Stimulated activated CD8-positive, alpha-beta memory T cell treated with anti-CD3 and anti-CD28 coated beads, Interleukin-4, amount 100 ng/mL, for 4 hours (primary cell): ENCODE measurements at places on chromosomes 1 and 21.

- no peak for DNase-seq
Measured at GRCh38 chr1:228112167-228112566, 3.1 kb upstream of the MRPL55 start.

GRCh38 chr21:41929248-41929647 is 24.6 kb downstream of the C2CD2 start:
- no peak for DNase-seq

DNA sequence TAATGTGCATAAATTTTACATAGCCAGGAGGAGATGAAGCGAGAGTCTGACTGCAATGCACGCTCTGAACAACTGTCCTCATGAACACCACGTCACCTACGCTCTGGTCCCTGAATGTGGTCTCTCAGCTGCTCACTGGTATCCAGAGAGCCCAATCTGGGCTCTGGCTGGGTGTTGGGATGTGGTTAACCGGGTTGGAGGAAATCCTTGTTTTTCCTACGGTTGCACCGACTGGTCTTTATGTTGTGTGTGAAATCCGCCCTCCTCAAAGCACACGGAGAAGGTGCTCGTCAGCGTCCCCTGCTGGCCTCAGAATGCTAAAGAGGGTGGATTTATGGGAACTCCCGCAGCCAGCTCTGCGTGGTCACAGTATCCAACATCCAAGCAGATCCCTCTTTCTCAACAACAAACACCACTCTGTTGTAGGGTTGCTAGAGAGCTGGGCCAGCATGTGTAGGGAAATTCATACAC is 51.8 kb upstream of the FAM89A start:
- no peak for DNase-seq

GRCh38 chr1:116514708-116515525 is 55.9 kb downstream of the CD58 start:
- DNase-seq = no peak

DNA sequence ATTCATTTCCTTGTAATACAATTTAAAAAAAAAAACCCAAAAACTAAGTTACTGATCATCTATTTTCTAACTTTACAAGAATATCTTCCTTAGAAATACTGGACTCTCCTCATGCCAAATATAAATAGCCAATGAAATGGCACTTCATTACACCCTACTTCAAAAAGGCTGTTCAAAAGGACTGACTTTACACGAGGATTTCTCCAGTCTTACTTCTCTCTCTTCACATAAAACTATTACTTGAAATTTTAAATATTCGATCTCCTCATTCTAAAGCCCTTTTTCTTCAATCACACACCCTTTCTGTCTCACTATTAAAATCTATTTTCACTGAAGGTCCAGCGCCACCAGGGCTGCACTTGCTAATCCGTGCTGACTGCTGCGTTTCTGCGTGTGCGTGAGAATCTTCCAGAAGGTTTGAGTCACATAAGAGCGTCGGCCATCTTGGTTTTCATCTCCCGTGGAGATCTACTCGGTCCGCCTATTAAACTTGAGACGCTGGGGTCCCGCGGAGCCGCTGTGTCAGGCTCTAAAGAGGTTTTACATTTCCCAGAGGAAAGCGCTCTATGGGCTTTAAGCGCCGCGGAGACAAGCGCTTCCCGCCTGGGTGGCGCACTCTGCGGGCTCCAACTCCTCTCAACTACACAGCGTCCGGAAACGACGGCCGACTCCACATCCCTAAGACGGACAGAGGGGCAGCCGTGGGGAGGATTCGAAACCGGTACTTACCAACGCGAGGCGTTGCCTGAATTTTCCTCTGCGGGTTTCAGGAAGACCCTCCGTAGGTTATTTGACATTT is 631 bp downstream of the LRIF1 start:
- peak; percentile 26 for DNase-seq

DNA sequence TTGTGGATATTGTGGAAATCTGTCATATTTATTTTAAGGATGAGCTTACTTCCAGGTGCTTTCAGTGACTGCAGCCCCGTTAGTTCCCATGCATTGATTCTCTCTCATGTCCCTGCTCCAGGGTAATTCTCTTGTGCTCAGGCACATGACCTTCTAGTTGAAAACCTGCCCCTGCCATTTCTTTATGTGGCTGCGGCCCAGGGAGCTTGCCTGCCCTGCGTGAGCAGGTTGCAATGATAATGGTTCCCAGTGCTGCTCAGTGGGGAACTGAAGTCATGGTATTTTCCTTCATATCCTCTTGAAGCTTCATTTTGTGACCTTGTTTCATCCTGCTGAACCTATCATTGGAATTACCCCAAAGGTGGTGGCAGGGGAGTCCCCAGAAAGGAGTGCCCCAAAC is 229.8 kb downstream of the DISC1 start:
- DNase-seq = no peak

DNA sequence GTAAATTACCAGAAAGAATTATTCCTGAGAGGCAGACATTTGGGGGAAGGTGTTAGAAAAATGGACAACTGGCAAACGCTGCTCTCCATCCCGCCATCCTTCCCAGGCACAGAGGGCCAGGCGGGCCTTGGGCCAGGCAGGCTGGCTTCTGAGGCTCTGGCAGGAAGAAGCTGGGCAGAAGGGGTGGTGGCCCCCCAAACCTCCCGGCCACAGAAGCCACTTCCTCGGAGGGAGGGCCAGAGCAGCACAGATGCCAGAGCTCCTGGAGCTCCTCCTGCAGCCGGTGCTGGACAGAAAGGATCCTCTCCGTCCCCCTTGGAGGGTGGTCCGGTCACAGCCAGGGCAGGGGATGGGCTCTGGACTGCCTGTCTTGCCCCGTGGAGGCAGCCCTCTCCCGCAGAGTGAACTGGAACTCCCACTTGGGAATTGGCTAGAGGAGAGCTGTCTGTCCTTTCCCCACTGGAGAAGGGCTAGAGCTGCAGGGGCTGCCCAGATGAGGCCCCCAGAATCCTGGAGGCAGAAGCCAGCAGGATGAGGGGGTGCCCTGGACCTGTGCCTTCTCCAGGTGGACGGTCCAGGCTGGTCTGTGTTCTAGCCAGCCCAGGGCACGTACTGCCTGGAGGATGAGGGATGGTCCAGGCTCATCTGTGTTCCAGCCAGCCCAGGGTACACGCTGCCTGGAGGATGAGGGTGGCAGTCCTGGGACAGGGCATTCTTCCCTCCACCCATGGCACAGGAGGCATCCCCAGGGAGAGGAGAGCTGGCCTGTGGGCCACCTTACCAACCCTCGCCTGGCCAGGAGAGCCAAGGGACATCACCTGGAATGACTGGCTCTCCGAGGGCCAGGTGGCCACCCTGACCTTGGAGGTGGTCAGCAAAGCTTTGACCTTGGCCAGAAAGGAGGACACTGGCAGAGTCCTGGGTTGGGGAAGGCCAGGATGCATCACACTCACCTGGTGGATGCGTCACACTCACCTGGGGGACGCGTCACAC is 47.4 kb upstream of the ACTRT2 start:
- DNase-seq = no peak

- no peak for DNase-seq
Measured at GRCh38 chr1:201465698-201466290, 3.2 kb downstream of the PHLDA3 start.

DNA sequence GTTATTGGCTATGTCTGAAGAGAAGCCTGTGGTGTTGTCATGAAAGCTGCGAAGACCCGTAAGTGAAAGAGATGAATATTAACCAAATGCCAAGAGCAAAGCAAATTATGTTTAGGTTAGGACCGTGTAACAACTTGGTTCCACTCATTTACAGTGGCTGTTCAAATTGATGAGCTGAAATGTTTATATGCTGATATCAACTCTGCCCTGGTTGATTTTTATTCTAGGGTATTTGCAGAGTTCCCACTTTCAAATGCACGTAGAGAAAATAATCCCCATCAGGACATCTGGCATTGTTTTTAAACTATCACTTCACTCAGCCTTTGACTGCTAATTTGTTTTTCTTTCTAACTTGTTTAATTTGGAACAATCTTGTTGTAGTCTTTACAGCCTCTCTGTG is 581.6 kb upstream of the ADAMTS5 start:
- no peak for DNase-seq

- no peak for DNase-seq
Measured at GRCh38 chr21:23887725-23888306, 1719.5 kb downstream of the MRPL39 start.

DNA sequence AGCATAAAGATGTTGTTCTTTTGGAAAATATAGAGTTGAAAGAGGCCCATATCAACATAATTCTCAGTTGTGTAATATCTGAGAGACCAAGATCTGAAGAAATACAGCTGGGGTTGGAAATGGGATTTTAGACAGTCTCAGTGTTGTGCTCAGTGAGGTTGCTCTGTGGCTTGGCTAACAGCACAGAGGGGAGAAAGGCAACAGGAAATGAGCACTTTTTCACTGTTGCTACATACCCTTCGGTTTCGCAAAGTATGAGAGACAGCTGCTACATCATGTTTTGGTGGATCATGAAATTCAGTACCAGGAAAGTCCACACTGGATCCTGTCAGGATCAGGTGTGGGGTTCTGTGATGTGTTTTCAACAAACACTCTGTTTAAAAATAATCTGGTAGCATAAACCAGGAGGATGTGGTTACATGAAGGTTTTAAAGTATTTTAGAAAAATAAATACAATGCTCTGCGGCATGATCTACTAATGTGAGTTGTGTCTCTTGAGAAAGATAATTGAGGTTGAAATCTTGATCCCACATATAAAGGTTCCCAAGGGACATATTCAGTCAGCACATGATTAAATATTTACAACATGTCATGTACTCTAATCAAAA is 7.0 kb upstream of the GPR88 start:
- DNase-seq = no peak

DNA sequence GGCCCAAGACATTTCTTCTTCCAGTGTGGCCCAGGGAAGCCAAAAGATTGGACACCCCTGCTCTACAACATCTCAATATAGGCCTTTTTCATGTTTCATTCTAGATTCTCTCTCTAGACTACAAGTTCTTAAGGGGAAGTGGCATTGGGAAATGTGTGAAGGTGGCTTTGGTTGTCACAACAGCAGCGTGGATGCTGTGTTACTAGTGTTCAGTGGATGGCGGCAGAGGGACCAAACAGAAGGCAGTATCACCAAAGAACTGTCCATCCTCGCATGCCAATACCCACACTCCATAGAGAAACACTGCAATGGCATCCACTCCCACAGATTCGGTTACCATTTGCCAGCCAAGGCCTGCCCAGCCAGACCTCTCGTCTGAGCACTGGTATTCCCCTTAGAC is 24.3 kb upstream of the IFNAR2 start:
- DNase-seq = no peak

GRCh38 chr1:64960731-64961130 is 5.6 kb downstream of the JAK1 start:
- no peak for DNase-seq

DNA sequence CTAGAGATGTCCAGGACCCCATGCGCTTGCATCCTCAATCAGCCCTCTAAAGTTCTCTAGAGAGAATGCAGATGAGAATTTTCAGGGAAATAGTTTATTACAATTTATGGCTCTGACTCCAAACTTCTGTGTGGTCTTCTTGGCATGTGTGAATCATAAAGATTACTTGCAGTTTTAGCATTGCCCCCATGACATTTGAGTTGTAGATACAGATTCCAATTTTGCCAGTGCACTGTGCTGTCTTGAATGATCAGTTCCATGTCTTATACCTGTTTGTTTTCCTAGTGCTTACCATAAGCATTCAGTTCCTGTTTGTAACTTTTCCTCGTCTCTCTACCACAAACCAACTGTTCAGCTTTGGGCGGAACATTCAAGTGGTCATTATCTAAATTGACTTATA is 4.8 kb downstream of the KRTAP21-3 start:
- DNase-seq = no peak

- DNase-seq = no peak
Measured at GRCh38 chr1:6461051-6461530, 4.9 kb downstream of the TNFRSF25 start.

DNA sequence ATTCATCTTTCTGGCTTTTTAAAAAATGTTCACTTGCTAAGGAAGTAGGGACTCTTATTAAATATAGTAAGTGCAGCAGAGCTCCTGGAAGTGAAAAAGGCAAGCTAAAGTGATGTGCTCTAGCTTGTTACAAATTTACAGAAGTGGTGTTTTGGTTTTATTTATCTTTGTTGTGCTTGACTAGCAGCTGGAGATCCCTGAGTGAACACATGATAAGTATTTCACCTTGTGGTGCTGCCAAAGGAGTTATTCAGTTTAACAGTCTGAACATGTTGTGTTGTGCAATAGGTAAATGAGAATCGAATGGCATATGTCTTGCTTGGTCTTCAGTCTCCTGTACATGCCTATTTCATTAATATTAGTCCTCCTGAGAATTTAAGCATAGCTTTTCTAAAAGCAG is 315.7 kb downstream of the TPR start:
- no peak for DNase-seq

GRCh38 chr1:17381161-17381560 is 9.2 kb downstream of the PADI6 start:
- DNase-seq = no peak

DNA sequence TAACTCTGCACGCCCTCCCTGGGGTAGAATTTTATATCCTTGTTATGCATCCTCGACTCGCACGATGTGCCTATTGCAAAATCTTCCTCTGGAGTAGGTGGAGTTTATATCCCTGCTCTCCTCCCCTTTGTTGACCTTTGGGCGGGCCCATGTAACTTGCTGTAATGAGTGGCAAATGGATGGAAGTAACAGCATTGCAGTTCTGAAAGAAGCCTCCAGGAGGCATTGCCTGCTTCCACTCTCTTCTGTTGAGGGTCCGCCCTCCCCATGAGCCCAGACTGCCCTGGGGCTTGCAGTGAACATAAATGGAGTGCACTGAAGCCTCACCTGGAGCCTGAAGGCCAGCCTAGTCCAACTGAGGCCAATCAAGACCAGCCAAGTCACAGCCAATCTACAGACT is 62.2 kb upstream of the GRIK3 start:
- DNase-seq = no peak

GRCh38 chr1:178751046-178751445 is 26.0 kb downstream of the RALGPS2 start:
- DNase-seq = no peak

- no peak for DNase-seq
Measured at GRCh38 chr1:230366504-230366915, 59.6 kb downstream of the PGBD5 start.

DNA sequence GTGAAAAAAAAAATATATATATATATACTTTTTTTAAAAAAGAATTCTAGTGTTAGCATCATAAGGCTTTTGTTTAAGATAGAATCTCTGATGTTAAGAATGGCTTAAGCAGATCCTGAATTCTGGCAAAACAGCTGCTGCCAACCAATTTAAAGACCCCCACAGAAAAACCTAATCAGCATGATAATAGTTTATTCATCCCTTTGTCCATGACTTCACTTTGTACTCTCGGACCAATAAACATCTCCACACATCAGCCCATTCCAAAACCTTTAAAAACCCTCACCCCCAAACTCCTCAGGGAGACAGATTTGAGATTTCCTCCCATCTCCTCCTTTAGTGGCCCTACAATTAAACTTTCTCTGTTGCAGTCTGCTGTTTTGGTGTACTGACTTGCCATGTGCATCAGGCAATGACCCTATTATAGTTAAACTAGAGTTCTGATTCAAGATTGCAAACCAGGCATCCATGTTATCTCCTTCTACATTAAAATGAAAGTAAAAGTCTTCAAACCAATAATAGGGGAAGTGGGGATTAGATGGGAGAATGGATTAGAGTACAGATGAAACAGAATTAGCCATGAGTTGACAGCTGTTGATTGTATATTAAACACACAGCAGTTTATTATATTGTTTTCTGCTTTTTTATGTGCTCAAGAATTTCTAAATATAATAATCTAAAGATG is 9.8 kb upstream of the PHTF1 start:
- DNase-seq = no peak

- DNase-seq = no peak
Measured at GRCh38 chr1:205590457-205590768, 41.4 kb downstream of the ELK4 start.
